ENCODE measurements at places on chromosomes 11 and 22.

- DNase-seq = no peak
Measured at GRCh38 chr22:37329238-37330140, 47.2 kb downstream of the CYTH4 start.

DNA sequence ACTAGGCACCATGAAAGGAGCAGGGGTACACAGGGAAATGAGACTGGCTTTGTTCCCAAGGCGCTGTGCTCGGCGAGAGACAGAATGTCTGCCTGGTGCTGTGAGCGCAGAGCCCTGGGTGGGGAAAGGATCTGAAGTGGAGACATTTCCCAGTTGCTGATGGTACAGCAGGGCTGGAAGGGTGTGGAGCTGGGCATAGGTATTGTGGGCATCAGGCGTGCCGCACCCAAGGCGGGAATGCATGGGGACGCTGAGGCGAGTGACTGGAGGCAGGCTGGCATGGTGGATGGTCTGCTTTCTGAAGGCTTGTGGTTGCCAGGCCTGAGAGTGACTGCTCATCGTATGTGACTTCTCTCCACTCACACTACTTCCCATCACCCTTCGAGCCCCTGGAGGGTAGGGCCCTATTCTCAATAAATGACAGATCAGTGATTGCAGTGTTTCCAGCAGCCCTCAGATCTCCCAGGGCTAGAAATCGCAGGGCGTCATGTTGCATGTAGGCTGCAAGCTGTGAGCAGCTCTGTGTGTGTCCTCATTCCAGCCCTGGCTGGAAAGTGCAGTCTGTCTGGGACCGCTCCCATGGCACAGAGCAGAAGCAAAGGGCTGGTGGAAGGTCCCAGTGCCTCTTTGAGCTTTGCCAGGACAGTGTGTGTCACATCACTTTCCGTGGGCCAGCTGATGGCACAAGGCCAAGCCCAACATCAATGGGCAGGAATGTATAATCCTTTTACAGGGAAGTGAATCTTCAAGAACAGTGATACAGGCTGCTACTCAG, 67.7 kb downstream of the TBC1D22A start:
- no peak for DNase-seq

- DNase-seq = peak; percentile 81
Measured at GRCh38 chr11:67382276-67383136, 9.1 kb upstream of the CLCF1 start.

GRCh38 chr22:33921525-33922348, 1.5 kb upstream of the LARGE1 start:
- DNase-seq = peak; percentile 23

- DNase-seq = no peak
Measured at GRCh38 chr11:80587906-80588305, 1147.1 kb upstream of the TENM4 start.

DNA sequence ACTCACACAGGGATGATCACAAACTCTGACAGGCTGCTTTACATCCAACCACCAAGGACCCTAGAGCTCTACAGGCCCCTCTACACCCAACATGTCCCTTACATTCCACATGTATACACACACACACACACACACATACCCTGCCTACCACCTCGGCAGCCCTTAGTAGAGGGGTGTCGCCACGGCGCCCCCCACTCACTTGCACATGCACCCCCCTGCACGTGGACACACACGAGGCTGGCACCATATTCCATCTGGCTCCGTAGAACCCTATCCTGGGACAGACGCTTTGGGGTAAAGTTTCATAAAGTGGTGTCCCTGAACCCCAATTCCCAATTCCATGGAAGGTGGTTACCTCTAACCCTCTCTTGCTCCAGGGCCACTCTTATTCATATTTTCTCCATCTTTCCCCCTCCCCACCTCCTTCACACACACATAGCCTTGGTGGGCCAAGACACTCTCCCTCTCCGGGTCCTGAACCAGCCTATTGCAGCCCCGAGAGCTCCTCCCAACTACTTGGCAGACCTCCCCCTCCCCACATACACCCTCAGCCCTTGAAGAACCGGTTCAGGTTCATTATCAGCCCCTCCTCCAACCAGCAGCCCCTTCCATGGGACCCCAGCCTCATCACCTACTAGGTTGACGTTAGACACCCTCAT, 809 bp downstream of the PDE2A start:
- DNase-seq = no peak

- DNase-seq = no peak
Measured at GRCh38 chr22:36671404-36671803, 32.1 kb downstream of the CACNG2 start.

DNA sequence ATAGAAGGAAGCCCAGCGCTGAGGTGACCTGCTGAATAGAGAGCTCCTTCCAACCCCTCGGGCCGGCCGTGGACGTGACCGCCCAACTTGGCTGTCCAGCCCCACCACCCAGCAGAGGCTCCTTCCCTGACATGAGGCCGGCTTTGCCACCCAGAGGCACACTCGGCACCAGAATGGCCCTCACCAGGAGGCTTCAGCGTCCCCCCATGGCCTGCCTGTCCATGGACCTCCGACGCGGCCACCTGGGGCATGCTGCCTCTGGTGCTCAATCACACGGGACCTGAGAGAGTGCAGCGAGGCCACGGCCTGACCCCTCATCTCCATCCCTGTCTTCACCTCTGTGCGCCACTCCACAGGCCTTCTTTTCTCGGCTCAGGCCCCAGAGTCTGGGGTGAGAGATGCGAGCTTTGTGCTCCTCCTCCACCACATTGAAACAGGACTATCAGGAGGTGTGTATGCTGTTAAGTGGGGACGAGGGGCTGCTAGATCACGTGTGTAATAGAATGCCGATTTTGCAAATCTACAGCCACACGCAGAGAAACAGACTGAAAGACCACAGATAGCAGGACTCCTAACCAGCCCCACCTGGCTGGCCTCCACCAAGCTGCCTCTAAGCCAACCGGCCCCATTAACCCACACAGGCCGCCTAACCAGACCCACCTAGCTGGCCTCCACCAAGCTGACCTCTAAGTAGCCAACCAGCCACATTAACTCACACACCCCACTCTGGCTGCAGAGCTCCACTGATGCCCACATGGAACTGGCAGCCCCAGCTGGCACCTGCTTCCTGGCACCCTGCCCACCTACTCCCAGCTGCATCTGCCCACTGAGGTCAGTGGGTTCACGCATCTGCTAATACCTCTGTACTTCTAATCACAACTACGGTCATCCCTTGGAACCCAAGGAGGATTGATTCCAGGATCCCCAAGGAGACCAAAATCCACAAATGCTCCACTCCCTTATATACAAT, 20.7 kb downstream of the LINC01488 start:
- DNase-seq = no peak

DNA sequence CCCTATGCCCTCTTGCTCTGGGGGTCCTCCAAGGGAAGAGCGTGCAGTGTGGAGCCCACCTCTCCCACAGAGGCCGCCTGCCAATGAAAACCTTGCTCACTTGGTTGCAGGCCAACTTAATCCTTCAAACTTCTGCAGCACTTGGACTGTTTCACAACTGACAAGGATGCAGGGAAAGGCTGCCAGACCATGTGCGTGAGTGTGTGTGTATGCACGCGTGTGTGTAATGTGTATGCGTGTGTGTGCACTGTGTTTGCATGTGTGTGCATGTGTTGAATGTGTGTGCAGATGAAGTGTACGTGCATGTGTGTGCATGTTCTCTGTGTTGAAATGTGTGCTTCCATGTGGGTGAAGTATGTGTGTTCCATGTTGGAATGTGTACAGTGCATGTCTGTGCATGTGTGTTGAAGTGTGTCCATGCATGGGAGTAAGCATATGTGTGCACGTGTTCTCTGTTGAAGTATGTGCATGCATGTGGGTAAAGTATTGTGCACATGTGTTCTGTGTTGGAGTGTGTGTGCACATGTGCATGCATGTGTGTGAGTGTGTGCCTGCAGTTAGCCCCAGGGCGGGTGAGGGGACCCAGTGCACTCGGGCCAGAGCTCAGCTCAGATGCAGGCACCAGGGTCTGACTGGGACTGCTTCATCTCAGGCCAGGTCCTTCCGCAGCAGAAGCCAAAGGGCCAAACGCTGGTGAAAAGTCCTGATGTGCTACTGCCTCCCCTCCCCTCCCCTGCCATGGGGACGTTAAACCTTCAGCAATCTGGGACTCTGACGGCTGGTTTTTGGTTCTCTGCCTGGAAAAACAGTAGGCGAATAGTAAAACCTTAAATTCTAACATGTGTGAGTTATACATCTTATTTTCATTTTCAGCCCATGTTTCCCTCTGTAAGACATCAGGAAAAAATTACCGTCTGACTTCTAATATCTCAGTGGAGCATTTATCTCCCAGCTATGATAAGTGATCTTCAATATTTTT, 72.0 kb downstream of the FLI1 start:
- DNase-seq = no peak

DNA sequence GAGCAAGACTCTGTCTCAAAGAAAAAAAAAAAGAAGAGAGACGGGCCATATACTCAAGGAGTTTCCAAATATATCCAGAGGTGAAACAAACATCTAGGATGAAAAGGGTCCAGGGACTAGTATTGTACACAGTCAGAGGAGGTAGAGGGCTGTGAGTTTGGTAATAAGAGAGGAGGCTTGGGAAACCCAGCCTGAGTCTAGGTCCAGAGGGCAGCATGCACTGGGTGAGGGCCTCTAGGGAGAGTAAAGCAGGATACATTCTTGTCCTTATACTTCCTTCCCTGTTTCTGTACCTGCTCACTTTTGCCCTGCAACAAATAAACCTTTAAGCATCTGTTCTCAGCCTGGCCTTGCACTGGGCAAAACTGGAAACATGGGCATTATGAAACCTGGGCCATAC, 31.5 kb downstream of the STIM1 start:
- no peak for DNase-seq

DNA sequence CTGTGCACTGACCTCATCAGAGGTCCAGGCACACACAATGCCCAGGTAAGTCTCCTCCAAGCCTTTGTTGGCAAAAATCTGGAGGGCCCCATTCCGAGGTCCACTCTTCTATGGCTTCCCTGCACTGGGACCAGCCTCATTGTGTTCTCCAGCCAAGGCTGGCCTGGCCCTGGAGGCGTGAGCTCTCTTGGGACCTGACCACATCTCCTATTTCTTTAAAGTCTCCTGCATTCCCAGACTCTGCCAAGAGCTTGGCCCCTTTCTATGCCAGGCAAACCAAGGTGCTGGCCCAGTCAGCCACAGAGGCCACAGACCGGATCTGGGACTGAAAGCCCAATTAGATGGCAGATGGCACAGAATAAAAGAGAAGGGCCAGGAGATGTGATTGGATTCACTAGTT, 55.1 kb downstream of the C11orf58 start:
- DNase-seq = no peak

DNA sequence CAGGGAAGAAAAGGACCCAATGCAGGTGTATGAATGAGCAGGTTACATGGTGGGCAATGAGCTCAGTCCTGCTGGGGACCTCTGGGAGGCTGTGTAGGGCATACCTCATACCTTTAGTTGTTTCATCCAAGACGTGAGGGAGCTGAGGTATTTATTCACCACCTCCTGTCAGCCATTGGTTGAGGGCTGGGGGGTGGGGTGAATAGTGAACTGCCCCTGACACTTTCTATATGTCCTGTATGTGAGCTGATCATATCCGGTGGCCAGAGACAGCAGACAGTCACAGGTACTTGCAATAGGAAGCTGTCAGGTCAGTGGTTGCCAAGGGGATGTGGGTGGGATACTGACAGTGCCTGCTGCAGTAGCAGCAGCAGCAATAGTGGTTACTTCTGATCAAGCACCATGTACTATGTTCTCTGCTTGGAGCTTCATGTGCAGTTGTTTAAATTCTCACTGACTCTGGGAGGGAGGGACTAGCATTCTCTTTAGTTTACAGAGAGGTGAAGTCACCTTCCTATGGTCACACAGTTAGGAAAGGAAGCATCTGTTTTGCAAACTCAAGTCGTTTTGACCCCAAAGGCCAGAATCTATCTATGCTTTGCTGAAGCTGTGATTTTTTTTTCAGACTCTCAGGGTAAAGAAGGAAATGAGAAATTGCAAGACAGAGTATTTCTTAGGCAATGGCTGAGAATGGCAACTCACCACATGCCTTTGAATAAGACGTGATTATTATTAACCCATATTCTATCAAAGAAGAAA, 54.0 kb downstream of the MIAT start:
- no peak for DNase-seq

DNA sequence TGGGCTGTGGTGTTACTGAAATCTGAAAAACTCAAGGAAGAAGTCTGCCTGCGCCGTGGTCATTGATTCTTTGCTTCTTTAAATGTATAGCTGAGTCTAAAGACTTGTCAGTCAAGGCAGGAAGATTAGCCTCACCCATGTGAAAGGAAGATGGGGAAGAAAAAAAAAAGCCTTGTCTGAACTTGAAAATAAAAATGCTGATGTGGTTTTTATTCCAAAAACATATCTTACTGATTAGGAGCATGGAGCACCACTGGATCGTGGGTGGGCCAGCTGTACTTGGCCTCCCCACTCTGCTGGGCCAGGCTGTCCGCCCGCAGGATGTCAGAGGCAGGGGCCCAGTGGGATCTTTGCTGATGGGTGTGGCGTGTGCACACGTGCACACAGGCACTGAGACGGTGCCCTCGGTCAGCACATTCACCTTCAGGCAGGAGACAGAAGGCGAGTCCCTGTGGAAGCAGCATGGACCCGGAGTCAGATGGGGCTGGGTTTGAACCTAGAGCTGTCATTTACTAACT, 111.9 kb downstream of the WNT7B start:
- no peak for DNase-seq

DNA sequence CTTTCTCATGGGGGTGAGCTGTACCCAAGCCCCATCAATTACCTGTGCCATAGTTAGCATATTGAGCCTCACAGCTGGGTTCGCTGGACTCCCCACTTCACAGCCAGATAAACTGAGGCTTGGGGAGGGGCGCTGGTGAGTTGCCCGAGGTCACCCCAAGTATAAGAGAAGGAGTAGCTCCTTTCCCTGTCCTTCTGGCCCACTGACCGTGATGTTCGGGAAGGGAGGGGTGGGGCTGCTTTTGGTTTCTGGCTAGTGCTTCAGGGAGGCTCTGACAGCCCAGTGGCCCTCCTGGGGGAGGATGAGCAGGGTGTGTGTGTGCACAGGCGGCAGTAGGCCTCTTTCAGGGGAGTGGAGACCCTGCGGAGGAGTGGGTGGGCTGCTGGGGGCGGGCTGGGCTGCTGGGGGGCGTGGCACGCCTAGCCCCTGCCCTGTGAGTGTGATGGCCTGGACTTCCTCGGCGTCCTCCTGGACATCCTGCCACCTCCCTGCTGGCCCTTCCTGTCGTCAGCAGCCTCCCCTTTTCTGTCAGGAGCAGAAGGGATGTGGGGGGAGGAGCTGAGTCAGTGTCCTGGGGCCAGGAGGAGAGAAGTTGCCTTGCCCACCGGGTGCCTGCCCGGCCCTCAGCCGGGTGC, 50.3 kb downstream of the TRIOBP start:
- no peak for DNase-seq

DNA sequence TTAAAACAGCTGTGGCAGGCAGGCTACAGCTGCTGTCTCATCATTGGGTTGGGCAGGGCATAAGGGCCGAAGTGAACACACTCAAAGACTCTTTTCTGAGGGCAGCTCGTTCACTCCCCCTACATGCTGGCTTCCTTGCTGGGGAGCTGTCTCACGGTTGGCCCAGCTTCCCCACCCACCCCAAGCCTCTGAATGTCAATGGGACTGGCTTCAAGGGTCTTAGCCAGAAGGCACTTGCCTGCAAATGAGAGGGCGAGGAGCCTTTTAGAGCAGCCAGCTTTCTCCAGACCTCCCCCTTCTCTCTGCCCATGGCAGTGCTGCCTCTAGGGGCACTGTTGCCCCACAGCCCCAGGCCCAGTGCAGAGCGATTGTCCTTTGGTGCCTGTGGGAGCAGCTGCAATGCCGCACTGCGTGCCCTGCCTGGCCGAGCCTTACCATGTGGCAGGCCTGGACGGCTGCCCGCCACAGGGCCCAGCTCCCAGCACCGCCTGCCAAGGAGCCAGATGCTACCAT, 94.7 kb upstream of the RASSF10 start:
- DNase-seq = peak; percentile 7

- no peak for DNase-seq
Measured at GRCh38 chr11:104043142-104043541, 6.7 kb downstream of the DDI1 start.

GRCh38 chr11:28833670-28834069, 725.5 kb downstream of the METTL15 start:
- no peak for DNase-seq
